Activated naive CD4-positive, alpha-beta T cell treated with Interleukin-2 at 50 U/mL for 16 hours (primary cell): ENCODE measurements at places on chromosomes 12 and 14.
A peak's percentile ranks its signal among the peaks of the same experiment; 100 is the strongest.

GRCh38 chr12:57078519-57079404, at the start of gene NEMP1:
Gene NEMP1, minus strand, starts transcription at chr12:57078791. Its CDS starts 46 bp downstream, at chr12:57078745.
- DNase-seq, result peak; percentile 96

DNA sequence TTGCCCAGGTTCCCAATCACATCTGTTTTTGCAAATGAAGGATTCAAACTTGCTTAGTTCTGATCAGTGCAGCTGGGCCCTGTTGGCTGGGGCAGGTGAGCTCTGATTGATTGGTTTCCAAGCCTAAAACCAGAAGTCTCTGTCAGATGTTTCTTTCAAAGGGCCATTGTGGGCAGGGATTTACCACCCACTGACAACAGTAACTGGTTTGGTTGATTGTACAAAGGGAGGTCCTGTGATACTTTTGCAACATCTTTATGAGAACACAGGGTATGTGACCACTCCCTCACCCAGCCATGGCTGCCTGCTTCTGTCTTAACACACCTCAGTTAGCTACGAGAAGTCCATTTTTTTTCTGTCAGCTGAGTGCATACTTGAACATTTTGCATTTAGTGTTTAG, 184.1 kb downstream of the FLRT2 start:
- DNase-seq, result no peak

GRCh38 chr14:94113073-94113472, 2.5 kb downstream of the IFI27 start:
- DNase-seq, result no peak

DNA sequence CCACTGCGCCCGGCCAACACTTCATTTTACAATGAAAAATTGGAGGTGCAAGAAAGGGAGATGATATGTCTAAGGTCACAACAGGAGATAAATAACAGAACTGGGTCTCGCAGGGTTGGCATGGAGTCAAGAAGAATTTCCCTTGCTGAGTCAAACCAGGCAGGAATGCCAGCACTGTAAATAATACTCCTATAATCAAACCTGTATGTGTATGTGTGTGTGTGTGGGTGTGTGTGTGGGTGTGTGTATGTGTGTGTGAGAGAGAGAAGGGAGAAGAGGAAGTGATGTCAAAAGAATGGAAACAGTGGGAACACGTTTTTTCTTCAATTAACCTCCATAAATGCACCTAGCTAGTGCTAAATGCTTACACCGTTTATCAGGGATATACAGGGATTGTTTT, 70.4 kb downstream of the TMEM116 start:
- DNase-seq, result no peak

GRCh38 chr14:71206123-71206522, 298.9 kb downstream of the PCNX1 start:
- no peak for DNase-seq
